ENCODE measurements at places on chromosomes 3 and 15.

DNA sequence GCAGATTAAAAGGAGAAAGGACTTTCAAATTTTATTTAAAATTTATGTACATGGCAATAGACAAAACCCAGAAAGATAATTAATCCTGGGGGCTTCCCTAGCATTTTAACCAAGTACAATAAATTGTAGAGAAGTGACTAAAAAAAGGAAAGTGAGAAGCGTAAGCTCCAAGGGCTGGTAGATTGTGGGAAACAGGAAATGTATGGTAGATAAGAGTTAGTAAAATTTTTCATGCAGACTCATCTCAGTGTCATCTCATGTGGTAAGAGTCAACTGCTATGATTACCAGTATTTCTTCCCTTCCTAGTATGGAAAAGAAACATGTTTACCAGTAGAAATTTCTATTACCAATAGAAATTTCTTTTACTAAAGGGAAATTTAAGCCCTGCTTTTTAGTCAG is 464.3 kb upstream of the AGTR1 start:
- no peak for DNase-seq

- DNase-seq: no peak
These were observed 63.7 kb downstream of the GPR176 start for GRCh38 chr15:39856357-39856756.

GRCh38 chr3:142120707-142121106 is 28.6 kb downstream of the TFDP2 start:
- no peak for DNase-seq

DNA sequence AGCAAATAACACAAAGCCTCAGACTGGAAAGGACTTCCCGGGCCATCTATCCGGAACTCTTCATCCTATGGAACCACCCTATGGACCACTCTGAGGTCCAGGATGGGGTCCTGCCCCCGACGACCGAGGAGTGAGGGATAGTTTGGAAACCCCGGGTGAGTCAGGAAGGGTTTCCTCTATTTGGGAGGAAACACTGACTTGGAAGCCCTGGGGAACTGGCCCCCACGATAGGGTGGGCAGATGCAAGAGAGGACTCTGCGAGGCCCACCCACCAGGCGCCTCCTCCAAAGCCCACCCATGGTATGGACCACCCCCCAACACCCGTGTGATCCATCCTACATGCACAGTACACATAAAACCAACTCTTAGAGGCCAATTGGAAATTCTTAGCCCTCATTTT is 69.4 kb downstream of the CPN2 start:
- no peak for DNase-seq

GRCh38 chr3:193546129-193546528 is 8.6 kb downstream of the ATP13A4 start:
- DNase-seq: no peak

GRCh38 chr3:11523572-11524101 is 120.1 kb downstream of the VGLL4 start:
- DNase-seq: no peak
